ENCODE measurements at places on chromosomes 4 and X.
A peak's percentile ranks its signal among the peaks of the same experiment; 100 is the strongest.

DNA sequence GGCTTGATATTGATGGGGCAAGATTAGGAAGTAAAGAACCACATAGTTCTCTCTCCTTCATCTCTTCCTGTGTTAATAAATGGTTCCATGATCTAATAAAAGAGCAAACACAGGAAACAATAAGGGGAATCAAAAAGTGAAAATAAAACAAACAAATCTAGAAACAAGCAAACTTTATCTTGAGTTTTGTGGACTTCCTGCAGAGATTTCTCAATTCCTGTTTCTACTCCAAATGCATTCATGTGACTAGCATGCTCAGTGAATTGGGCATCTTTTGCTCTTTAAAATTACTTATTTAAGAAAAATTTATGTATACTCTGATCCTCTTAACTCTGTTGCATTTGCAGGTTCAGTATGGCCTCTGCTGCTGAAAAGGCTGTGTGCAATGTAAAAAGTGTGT, 682.0 kb downstream of the KCTD8 start:
- DNase-seq: no peak

DNA sequence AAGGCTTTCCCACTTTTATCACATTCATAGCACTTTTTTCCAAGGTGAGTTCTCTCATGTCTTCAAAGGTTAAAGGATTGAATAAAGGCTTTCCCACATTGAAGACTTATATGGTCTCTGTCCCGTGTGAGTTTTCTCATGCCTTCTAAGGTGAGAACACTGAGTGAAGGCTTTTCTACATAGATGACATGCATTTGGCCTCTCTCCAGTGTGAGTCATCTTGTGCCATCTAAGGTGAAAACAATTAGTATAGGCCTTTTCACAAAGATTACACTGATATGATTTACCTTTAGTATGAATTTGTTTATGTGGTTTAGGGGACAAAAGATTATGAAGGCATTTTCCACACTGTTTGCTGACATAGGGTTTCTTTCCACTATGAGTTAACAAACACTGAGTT, 21.2 kb downstream of the USP17L30 start:
- DNase-seq: no peak

GRCh38 chr4:16819652-16820051, 78.8 kb downstream of the LDB2 start:
- DNase-seq: no peak

GRCh38 chr4:25467843-25468242, 90.8 kb downstream of the ANAPC4 start:
- DNase-seq: no peak

- DNase-seq: no peak
These were observed 26.3 kb upstream of the UCP1 start for GRCh38 chr4:140595065-140595464.

DNA sequence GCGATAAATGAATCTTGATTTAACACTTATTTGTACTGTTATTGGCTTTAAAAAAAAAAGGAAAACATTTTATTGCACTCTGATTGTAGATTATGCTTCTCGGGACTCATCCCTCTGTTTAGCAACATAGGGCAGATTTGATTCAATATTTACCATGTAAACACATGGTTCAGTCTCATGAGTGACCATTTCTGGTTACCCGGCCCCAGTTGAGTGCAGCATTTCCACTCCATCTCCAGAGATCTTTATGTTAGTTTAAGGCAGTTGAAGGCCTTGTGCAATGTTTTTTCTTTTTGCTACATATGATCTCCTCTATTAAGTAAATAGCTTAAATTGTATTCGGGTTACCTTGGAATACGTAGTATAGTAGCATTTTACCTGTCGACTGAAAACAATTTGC, 143.3 kb upstream of the RPS6KA3 start:
- DNase-seq: no peak

GRCh38 chr4:168507178-168507815, 10.4 kb downstream of the PALLD start:
- DNase-seq: no peak

DNA sequence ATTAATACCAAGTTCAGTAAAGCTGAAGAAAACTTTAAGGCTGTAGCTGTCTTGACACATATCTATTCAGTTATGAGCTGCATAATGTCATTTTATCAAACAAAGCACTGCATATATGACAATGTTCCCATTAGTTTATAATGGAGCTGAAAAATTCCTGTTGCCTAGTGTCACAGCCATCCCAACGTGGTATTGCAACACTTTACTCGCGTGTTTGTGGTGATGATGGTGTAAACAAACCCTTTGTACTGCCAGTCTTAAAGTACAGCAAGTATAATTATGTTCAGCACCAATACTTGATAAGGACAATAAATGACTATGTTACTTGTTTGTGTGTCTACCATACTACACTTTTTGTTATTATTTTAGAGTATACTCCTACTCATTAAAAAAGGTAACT, 1415.6 kb upstream of the PCDH7 start:
- DNase-seq: no peak

- no peak for DNase-seq
These were observed 381.9 kb downstream of the IL1RAPL1 start for GRCh38 chrX:28969126-28969525.

- DNase-seq: no peak
These were observed 18.6 kb downstream of the HELT start for GRCh38 chr4:185036842-185037241.

GRCh38 chrX:127129510-127129909, 310.0 kb downstream of the PRR32 start:
- no peak for DNase-seq

DNA sequence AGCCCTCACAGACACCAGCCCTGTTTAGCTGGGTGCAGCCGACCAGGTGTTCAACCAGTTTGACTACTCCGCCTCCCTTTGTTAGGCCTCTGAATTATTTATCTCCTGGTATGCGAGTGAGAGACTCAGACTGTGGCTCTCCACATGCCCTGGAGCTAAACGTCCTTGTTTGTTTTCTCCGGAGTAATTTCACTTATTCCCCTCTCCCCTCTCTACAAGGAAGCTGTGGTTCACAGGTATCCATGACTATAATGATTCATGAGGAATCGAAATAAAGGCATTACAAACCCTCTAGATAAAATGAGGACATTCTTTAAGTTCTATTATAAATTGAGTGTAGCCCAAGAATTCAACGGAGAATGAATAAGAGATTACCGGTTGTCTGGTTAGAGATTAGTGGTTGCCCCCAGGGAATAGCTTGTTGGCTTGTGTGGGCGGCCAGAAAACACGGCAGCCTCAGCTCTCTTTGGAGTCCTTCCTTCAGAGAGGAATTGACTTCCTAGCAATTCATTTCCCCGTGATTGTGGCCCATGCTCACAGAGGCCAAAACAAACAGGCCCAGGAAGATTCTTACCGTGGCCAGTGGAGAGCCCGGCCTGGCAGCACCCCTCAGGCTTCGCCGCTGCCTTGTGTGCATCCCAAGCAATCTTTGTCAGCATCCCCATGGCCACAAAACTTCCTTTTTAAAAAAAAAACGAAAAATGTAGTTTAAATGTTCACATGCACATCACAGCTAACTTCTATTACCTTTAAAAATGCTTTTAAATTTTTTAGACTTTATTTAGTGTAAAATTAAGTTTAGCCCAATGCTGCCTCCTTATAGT, 60.2 kb upstream of the CBR4 start:
- DNase-seq: no peak

GRCh38 chrX:2632533-2633504, 58.3 kb upstream of the CD99 start:
- no peak for DNase-seq

DNA sequence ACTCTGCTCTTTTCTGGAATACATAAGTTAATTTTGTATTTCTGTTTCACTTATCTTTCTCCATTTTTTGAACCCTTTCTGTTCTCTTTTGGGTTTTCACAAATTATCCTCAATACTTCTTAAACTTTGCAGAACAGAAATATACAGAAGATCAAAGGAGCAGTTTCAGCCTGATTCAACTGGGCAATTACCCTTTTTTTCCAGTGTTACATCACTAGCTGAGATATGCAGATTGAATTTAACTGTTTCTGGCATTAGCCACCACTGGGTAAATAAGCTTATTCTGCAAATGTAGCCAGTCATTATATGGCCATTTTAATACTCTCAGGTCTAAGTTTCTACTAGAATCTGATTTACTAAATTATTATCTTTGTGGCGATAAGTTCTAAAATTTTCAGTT, 66.9 kb upstream of the GRID2 start:
- DNase-seq: no peak

DNA sequence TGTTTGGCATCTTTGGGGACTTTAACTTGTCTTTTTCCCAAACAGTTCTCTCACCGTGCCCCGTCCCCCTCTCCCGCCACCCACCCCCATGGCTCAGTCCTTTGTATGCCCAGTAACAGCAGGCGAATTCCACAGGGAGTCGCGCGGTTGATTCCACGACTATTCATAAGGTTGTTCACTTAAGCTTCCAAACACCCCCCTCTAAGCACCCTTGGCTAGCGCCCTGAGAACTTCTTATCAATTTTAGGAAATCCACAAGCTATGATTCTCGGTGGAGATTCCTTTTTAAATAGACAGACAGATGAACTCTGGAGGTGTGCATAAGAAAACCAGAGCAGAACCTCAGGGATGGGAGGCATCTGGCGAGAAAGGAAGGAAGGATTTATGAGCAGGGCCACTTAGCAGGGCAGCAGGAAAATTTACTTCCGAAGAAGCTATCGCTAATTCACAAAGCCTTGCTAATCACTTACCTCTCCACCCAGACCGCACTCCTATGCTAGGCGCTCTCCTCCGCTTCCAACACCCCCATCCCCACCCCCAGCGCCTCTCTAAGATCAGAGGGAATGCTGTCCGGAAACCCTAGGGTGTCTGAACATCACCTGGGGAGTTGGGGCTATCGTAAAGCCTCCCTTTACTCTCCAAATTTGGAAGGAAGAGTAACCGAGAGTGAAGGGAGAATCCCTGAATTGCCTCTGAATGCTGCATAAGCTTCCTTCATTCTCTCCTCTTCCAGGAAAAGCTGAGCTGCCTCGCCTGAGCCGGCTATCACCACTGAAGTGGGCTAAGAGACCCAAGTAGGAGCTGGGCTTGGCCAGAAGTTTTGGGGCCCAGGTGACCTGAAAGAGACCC, 1.7 kb downstream of the UNC5C start:
- DNase-seq: no peak

- DNase-seq: peak; percentile 29
These were observed 46.0 kb downstream of the GALNT7 start for GRCh38 chr4:173214661-173215060.

DNA sequence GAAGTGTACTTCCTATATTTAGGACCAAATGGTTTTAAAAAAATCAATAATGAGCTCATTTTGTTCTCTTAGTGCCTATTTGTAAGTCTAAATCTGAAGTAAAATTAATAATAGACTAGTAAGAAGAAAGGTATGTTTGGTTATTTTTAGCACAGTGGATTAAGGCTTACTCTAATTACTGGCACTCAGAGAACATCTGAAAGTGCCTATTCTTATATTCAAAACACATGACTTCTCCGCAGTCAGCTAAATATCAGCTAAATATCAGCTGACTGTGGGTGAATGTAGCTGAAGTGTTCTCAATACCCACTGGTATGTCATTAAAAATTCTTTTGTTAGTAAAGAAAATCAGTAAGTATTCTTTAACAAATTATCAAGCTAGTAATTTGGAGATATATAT, 6.0 kb downstream of the AP1S2 start:
- no peak for DNase-seq

- DNase-seq: no peak
These were observed 61.8 kb downstream of the BRWD3 start for GRCh38 chrX:80747832-80748231.

- DNase-seq: no peak
These were observed 47.2 kb downstream of the FGFBP1 start for GRCh38 chr4:15891312-15891711.

DNA sequence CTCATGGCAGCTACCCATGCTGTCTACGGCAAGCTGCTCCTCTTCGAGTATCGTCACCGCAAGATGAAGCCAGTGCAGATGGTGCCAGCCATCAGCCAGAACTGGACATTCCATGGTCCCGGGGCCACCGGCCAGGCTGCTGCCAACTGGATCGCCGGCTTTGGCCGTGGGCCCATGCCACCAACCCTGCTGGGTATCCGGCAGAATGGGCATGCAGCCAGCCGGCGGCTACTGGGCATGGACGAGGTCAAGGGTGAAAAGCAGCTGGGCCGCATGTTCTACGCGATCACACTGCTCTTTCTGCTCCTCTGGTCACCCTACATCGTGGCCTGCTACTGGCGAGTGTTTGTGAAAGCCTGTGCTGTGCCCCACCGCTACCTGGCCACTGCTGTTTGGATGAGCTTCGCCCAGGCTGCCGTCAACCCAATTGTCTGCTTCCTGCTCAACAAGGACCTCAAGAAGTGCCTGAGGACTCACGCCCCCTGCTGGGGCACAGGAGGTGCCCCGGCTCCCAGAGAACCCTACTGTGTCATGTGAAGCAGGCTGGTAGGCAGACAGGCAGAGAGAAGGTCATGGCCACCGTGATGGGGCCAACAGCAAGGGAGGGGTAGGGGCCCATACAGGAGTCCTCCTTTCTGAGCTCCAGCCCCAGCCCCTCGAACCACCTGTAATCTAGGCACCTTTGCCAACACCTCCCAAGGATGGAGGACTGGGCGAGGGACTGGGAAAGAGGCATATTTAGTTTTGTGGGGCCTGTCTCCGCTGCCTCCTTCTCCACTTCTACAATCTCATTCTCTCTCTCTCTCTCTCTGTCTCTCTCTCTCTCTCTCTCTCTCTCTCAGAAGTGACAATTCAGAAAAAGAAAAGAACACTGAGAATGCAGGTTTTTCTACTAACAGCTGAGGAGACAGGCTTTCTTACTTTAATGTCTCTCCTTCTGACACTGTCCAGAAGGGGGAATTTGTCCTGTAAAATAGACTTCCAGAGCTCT, 4.7 kb upstream of the TSPYL2 start:
- no peak for DNase-seq

DNA sequence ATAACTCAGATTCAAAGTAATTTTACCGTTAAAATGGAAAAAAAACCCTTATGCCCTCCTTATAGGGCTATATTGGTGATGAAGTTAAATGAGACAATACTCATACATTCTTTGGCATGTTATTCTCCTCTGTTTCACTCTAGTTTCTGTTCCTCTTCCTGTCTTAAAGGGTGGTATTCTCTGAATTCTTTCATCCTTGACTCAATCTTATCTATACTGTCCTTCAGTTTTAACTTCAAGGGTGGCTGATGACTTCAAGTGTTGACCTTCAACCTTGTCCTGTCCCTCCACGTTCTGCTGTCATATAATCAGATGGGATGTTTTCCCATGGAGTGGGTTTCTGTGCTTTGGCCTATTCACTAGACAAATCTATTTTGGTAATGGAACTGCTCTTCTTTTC, 44.0 kb downstream of the ZNF518B start:
- no peak for DNase-seq

DNA sequence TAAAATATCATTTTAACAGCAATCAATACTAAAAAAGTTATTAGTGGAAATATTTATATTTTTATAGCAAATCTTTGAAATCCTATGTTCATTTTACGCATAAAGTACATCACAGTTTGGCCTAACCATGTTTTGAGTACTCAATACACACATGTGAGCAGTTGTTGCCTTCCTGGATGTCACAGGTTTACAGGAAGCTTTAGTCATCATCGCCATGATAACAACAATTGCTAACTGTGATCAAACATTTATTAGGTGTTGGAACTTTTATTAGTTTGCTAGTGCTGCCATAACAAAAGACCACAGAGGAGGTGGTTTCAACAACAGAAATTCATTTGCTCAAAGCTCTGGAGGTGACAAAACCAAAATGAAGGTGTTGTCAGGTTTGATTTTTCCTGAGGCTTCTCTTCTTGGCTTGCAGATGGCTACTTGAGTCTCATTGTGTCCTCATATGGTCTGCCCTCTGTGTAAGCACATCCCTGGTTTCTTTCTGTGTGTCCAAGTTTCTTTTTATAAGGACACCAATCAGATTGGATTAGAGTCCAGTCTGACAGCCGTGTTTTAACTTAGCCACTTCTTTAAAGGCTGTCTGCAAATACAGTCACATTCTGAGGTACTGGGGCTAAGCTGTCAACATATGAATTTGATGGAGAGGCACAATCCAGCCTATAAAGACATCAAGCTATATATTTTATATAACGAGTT, 43.1 kb upstream of the BOD1L1 start:
- no peak for DNase-seq

Data from ovary (tissue), 10 donors.